ENCODE measurements at places on chromosomes 2 and 18.

DNA sequence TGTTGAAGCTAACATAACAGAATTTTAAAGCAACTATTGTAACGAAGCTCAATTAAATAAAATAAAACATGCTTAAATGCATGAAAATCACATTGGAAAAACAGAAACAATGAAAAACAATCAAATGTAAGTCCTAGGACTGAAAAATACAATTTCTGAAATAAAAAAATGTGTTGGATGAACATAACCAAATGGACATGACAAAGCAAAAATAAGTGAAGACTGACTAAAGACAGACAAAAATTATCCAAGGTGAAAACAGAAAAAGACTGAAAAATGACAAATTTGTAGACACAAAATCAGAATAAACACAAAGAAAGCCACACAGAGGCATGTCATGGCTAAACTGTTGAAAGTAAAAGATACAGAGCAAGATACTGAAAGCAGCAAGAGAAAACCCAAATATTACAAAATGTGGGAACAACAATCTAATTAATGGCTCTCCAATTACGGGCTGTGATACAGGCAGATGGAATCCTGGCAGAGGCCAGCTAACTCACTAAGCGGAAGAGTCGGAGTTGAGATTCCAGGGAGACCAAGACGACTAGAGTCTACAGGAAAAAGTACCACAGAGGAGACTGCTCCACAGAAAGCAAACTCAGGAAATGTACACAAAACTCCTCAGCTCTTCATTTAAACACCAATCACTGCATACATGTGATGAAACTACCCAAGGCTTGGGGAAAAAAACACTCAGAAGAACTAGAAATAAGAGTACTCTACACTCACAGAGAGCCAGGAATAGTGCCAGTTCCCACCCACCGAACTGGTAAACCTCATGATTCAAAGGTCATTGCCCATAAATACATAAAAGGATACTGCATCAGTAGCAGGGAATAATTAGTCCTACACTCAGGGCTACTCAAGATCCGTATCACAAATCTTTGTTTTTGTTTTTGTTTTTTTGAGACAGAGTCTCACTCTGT is 83.6 kb downstream of the ATAD2B start:
- DNase-seq = no peak

DNA sequence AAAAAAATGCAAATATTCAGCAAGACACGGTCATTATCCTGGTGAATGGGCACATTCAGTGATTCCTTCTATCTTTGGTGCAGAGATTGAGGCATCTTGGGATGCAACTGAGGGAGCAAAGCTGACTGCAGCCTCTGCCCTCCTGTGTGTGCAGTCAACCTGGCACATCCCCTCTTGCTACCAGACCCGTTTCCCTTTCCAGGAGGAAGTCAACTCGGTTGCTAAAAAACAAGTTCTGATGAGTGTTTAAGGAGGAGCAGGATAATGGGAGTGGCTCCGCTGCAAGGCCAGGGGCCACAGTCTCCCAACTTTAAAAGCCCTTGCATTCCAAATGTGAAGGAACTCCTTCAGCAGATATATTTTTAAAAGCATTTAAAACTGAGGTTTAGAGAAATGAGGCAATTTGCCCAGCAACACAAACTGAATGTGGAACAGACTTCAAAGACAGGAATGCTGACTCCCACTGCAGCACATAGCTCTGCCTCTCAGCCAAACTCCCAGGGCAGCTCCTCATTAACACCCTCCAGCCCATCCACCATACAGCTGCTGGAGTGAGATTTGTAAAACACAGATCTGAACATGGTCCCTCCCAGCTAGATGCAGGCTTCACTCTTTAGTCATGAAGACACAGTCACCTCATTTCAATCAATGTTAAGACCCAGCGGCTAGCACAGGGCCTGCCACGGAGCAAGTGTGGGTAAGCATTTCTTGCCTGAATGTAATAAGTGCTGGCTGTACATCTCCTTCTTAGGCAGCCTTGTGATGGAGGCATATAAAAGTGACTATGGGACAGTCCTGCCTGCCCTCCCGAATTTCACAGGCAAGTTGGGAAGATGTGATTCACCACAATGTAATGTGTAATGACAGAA is 54.3 kb downstream of the VSNL1 start:
- DNase-seq = no peak

GRCh38 chr2:9739531-9739964 is 103.7 kb upstream of the TAF1B start:
- peak; percentile 31 for DNase-seq

GRCh38 chr18:50724751-50725151 is 95.1 kb downstream of the MRO start:
- DNase-seq = no peak

DNA sequence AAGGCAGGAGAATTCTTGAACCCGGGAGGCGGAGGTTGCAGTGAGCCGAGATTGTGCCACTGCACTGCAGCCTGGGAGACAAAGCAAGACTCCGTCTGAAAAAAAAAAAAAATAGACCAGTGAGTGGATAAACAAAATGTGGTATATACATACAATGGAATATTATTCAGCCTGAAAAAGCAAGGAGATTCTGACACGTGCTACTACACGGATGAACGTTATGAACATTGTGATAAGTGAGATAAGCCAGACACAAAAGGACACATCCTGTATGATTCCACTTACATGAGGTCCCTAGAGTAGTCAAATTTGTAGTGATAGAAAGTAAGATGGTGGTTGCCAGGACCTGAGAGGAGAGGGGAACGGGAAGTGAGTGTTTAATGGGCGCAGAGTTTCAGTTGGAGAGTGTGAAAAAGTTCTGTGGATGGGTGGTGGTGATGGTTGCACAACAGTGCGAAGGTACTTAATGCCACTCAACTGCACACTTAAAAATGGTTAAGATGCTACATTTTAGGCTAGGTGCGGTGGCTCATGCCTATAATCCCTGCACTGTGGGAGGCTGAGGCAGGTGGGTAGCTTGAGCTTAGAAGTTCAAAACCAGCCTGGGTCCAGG is 38.3 kb downstream of the NIFK start:
- DNase-seq = peak; percentile 26

DNA sequence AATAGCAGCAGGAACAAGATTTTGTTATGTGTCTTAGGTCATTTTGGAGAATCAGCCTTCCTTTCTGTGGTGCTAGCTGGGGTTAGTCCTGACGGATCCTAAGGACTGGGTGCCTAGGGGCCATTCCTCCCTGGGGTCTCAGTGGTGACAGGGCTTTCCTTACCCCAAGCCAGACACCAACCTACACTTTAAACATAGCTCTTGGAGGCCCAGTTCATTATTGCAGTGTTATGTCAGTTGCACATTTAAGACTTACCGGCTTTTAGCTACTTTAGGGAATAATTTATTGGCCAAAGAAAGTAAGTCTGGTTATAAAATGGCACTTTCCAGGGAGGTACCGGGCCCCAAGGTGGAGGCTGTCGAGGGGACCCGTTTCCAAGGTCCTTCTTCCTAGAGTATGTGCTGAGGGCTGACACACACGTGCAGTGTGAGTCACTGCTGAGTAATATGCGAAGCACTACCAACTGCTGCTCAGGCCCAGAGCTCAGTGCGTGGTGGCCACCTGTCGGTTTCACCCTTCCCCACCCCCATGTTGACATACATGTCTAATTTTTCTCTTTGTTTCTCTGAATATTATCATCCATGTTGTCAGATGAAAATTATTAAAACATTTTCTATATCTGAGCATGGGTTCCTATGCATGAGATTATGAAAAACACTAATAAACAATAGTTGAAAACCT is 37.0 kb upstream of the GRHL1 start:
- DNase-seq = no peak

DNA sequence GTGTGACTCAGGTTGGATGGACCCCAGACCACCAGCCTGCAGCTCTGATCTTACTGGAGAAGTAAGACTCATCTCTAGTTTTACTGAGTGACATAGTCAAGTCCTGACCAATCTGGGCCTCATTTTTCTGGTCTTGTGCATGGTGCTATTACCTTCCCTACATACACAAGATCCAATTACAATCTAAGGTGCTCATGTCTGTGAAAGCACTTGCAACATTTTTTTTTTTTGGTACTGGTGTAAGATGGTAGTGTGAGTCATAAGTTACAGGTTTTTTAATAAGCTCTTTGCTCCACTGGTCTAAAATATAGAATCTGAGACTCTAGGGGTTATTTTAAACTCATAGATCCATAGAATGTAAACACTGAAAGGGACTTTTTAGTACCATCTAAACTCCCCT is 117.3 kb upstream of the EFEMP1 start:
- DNase-seq = no peak

- DNase-seq = no peak
Measured at GRCh38 chr2:238847419-238847801, 475 bp upstream of the TWIST2 start.

DNA sequence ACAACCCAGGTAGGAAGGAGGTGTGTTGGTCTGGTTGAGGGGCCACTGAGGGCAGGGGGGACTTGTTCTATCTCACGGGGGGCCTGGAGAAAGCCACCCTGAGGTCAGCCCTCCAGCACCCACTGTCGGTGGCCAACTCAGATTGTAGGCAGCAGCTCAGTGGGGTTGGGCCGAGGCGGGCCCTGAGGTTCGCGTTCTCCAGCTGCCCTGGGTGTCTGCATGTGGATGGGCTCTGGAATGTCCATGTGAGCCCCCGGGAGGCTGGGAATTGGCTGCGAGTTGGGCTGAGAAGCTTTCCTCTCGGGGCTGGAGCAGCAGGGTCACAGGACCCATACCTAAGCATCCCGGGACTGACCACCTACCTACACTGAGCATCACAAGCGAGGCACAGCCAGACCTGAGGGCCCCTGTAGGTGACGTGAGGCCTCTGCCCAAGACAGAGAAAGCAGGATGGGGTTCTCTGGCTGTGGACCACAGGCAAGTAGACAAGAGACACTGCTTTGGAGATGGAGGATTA is 70.3 kb upstream of the HAAO start:
- no peak for DNase-seq

GRCh38 chr2:209331291-209331844 is 92.5 kb upstream of the MAP2 start:
- no peak for DNase-seq

DNA sequence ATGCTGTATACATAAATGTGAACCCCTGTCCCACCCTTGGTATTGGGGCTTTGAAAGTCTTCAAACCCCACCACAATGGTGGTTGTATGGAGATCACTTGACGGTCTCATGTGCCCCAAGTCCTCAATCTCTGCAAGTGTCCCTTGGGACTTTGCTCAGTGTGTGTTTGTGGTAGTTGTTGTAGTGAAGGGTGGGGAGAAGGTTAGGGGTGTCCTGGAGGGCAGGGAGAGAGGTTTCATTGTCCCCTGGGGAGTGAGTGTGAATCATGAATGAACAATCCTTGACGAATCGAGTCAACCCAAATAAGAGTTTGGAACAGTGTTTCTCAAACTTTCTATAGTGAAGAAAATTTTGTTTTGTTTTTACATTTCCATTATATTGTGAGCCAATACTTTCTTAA is 28.1 kb downstream of the COL4A3 start:
- no peak for DNase-seq

GRCh38 chr2:68565858-68566257 is 77.5 kb upstream of the PROKR1 start:
- no peak for DNase-seq

DNA sequence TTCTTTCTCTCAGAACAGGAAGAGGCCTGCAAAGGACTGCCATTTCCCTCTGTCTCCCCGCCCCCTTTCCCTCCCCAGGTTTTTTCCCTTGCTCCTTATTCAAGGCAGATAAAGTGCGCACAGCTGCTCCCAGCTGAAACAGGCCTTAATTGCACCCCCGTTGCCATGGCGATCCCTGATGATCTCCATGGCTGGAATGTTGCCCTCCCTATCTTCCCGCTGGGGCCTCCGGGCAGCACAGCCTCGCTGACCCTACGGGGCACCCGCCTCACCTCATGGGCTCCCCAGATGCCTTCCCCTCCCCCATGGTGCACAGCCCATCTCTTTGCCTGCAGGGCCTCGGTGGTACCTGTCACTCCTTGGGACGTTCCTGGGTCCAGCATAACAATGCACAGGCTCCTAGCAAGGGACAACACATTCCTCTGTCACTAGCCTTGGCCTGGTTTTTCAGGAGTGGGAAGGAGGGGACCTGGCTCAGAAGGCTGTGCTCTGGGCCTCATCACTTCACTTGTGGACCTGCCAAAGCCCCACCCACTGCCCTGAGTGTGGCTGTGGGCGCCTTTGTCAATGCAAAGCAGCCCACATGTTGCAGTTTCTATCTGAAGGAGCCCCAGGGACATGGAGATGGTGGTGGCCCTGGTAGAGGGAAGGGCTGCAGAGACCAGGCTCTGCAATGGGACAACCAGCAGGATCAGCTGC is 115.0 kb downstream of the CELF4 start:
- DNase-seq = no peak
